Central memory CD8-positive, alpha-beta T cell (primary cell): ENCODE measurements at places on chromosomes 16 and 17.

DNA sequence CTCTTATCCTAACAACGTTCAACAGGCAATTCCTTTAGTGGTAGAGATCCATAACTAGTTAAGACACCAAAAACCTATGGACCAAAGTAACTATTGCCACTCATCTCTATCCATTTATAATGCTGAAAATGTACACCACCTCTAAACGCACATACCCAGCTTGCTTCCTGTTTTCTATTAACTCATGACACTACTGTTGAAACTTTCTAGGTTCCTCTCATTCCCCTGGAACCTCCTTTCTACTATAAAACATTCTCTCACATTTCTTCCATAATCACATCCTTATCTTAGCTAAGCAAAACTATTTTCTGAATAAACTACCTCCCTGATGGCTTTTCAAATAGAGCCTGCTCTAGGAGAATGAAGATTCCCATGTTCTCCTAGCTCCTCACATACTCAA lies 42.9 kb upstream of the KSR1 start:
- no peak for DNase-seq
- no peaks in the 10 kb centered on the region for H3K4me1 ChIP-seq
- peaks cover 10% of the 10 kb centered on the region for H3K27me3 ChIP-seq
- no peaks in the 10 kb centered on the region for H3K36me3 ChIP-seq
- no peak overlapping the region for H3K4me3 ChIP-seq
- no peak overlapping the region for H3K27ac ChIP-seq

- H3K4me3 ChIP-seq, result peak overlapping the region; percentile 42
- H3K27ac ChIP-seq, result peak overlapping the region; percentile 67
- DNase-seq, result no peak
- peaks cover 23% of the 10 kb centered on the region for H3K4me1 ChIP-seq
- H3K36me3 ChIP-seq, result peaks cover 34% of the 10 kb centered on the region
These were observed 1.0 kb downstream of the BAHCC1 start for GRCh38 chr17:81396278-81396721.

GRCh38 chr16:17367923-17368322 lies 102.8 kb downstream of the XYLT1 start:
- peaks cover 15% of the 10 kb centered on the region for H3K36me3 ChIP-seq
- peak overlapping the region; percentile 99 for H3K27ac ChIP-seq
- H3K4me1 ChIP-seq, result peaks cover 80% of the 10 kb centered on the region
- peak overlapping the region; percentile 57 for H3K4me3 ChIP-seq
- no peaks in the 10 kb centered on the region for H3K27me3 ChIP-seq

- DNase-seq, result no peak
- peaks cover 45% of the 10 kb centered on the region for H3K4me1 ChIP-seq
- peak overlapping the region; percentile 37 for H3K4me3 ChIP-seq
- peaks cover 10% of the 10 kb centered on the region for H3K36me3 ChIP-seq
- H3K27ac ChIP-seq, result peak overlapping the region; percentile 88
These were observed 2.6 kb downstream of the KIFC3 start for GRCh38 chr16:57799600-57800199.

- H3K27ac ChIP-seq, result peak overlapping the region; percentile 47
- H3K27me3 ChIP-seq, result no peaks in the 10 kb centered on the region
- DNase-seq, result no peak
- peaks cover 15% of the 10 kb centered on the region for H3K36me3 ChIP-seq
These were observed 11.9 kb downstream of the IKZF3 start for GRCh38 chr17:39852239-39852638.

GRCh38 chr17:42230225-42230624 lies 35.9 kb upstream of the GHDC start:
- H3K36me3 ChIP-seq, result peaks cover 19% of the 10 kb centered on the region
- no peak for DNase-seq

DNA sequence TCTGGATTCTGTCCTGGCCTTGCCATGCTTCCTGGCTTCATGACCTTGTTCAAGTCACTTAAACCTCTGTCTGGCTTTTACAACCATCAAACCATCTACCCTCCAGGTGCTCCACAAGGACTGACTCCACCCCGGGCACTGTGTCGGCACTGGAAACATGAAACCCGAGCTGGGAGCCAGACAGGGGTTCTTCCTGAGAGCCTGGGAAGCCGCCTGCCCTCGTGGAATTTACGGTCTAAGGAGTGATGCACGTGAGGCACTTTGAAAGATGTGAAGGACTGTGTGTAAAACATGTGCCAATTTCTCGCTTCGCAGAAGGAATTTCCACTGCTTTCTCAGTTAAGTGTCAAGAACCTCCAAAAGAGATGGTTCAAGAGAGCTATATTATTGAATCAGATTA lies 11.6 kb downstream of the CDK5R1 start:
- no peak overlapping the region for H3K4me3 ChIP-seq
- no peak overlapping the region for H3K27ac ChIP-seq
- H3K36me3 ChIP-seq, result no peaks in the 10 kb centered on the region
- H3K27me3 ChIP-seq, result no peaks in the 10 kb centered on the region
- DNase-seq, result no peak
- H3K4me1 ChIP-seq, result peaks cover 19% of the 10 kb centered on the region

DNA sequence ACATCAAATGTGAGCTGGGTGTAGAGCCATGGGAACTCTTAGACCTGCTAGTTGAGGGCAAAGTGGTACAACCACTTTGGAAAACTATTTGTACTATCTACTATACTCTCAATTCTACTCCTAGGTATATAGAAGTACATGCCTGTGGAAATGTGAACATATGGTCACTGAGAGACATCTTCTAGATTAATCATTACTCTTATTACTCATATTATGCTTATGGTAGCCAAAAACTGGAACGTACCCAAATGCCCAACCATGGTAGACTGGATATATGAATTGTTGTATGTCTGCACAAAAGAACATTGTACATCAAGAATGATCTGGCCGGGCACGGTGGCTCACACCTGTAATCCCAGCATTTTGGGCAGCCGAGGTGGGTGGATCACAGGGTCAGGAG lies 2.7 kb downstream of the WDR45B start:
- peaks cover 42% of the 10 kb centered on the region for H3K4me1 ChIP-seq
- peak overlapping the region; percentile 83 for H3K4me3 ChIP-seq
- peaks cover 40% of the 10 kb centered on the region for H3K36me3 ChIP-seq
- H3K27ac ChIP-seq, result no peak overlapping the region
- no peaks in the 10 kb centered on the region for H3K27me3 ChIP-seq
- no peak for DNase-seq

GRCh38 chr16:54582631-54583250 lies 296.2 kb upstream of the IRX3 start:
- H3K4me1 ChIP-seq, result no peaks in the 10 kb centered on the region
- peaks cover 15% of the 10 kb centered on the region for H3K27me3 ChIP-seq
- no peak for DNase-seq
- no peaks in the 10 kb centered on the region for H3K36me3 ChIP-seq

DNA sequence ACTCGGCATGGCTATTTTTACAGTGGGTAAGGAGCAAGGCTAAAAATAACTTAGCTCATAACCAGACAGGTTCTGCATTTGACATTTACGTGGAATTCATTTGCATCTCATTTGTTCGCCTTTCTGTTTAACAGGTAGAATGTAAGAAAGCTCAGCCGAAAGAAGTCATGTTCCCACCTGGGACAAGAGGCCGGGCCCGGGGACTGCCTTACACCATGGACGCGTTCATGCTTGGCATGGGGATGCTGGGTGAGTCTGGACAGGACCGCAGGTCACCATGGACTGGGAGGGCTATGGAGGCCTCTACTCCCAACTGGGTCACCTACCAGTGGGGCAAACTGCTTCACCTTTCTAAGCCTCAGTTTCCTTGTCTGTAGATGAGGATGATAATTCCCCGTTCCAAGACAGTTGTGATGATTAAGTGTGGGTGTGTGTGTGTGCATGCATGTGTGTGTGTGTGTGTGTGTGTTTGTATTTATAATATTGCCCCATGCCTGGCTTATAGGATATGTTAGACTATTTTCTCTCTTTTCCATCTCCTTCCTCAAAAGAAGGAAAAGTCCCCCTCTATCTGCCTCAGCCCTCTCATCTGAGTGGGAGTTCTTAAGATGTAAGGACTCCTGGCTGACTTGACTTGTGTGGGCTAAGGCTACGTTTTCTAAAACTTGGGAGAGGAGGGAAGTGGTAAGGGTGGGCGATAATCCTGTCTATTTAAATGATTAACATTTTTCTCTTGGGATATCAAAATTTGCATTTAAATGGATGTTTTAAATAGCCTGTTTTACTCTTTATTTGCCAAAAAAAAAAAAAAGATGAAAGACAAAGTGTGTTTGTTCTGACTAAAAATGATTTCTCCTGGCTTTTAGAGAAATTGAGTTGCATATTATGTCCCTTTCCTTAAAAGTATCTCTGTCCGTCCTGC lies 129.0 kb downstream of the CCDC182 start:
- H3K4me3 ChIP-seq, result no peak overlapping the region
- H3K27ac ChIP-seq, result no peak overlapping the region
- H3K27me3 ChIP-seq, result no peaks in the 10 kb centered on the region
- no peak for DNase-seq
- H3K4me1 ChIP-seq, result peaks cover 29% of the 10 kb centered on the region

DNA sequence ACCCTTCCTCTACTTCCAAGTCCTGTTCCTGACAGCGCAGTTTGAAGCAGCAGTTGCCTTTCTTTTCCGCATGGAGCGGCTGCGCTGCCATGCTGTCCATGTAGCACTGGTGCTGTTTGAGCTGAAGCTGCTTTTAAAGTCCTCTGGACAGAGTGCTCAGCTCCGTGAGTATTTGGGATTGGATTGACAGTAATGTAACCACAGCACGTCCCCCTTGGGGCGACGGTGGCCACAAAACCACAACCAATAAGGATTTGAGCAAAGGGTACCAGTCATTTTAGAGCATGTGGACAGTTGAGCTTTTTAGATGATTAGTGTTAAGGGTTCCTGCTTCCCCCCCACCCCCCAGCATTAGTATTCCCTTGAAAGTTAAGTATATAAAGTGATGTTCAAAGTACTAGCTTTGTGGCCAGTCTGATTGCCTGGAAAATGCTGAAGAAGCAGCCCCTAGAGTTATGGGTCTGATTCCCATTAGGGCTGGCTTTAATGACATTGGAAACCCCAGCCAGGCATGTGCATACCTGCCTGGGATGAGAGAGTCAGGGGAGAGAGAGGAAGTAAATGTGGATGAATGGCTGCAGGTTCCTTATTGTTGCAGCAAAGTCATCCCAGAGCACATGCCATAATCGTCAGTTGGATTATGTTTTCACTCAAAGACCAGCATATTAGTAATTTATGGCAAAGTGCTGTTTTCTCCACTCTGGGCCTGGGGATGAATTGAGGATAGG lies 31.6 kb upstream of the SLC12A3 start:
- no peaks in the 10 kb centered on the region for H3K27me3 ChIP-seq
- H3K4me1 ChIP-seq, result no peaks in the 10 kb centered on the region
- no peak overlapping the region for H3K27ac ChIP-seq
- no peak for DNase-seq

- peaks cover 6% of the 10 kb centered on the region for H3K36me3 ChIP-seq
- no peaks in the 10 kb centered on the region for H3K27me3 ChIP-seq
- H3K4me1 ChIP-seq, result peaks cover 42% of the 10 kb centered on the region
- no peak overlapping the region for H3K27ac ChIP-seq
- H3K4me3 ChIP-seq, result no peak overlapping the region
- DNase-seq, result no peak
These were observed 60.4 kb upstream of the TOB1 start for GRCh38 chr17:50926523-50926922.

DNA sequence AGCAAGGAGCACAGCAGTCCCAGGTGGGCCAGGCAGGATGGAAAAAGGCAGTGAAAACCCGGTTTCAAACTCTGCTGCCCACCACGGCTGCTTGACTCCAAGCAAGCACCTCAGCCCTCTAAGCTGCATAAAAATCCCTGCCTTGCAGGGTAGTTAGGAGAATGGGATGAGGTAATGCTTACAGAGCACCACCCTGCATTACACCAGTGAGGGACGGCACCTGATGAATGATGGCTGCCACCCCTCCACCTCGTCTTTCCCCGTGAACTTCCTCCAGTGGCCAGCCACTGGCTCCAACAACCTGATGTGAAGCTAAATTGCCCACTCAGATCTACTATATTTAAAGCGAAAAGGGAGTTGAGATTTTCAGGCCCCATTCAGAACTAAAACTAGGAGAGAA lies 21.3 kb downstream of the MIEF2 start:
- H3K27ac ChIP-seq, result no peak overlapping the region
- DNase-seq, result no peak
- H3K27me3 ChIP-seq, result no peaks in the 10 kb centered on the region
- no peak overlapping the region for H3K4me3 ChIP-seq
- H3K36me3 ChIP-seq, result peaks cover 44% of the 10 kb centered on the region
- no peaks in the 10 kb centered on the region for H3K4me1 ChIP-seq

DNA sequence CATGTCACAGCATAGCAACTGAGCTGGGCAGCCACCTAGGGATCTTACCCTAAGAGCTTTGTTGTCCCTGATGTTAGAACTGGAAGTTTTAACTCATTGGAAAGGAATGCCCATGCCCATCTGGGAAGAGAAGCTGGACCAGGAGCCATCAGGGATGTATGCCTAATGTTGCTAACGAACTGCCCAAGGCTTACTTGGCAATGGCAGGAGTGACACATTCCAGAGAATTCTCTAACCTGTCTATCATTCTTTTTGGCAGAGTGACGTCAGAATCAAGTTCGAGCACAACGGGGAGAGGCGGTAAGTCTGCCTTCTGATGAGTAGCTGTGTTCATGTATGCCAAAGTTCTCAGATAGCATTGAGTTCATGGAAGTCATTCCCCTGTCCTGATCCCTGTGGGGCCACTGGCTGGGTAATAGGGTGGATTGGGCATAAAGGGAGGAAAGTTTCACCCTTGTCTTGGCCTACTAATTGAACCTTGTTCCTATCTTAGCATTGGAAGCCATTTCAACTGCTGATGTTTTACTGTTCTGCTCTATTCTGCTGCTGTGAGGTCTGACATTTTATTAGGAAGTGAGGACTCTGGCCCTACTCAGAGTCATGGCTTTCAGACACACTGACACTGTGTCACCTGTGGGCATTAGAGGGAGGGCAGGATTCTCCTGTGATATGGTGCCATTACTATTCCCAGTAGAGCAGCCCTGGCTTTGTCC lies 23.7 kb downstream of the MAP3K3 start:
- H3K36me3 ChIP-seq, result peaks cover 10% of the 10 kb centered on the region
- H3K27ac ChIP-seq, result no peak overlapping the region
- peaks cover 37% of the 10 kb centered on the region for H3K4me1 ChIP-seq
- no peak overlapping the region for H3K4me3 ChIP-seq
- H3K27me3 ChIP-seq, result no peaks in the 10 kb centered on the region

DNA sequence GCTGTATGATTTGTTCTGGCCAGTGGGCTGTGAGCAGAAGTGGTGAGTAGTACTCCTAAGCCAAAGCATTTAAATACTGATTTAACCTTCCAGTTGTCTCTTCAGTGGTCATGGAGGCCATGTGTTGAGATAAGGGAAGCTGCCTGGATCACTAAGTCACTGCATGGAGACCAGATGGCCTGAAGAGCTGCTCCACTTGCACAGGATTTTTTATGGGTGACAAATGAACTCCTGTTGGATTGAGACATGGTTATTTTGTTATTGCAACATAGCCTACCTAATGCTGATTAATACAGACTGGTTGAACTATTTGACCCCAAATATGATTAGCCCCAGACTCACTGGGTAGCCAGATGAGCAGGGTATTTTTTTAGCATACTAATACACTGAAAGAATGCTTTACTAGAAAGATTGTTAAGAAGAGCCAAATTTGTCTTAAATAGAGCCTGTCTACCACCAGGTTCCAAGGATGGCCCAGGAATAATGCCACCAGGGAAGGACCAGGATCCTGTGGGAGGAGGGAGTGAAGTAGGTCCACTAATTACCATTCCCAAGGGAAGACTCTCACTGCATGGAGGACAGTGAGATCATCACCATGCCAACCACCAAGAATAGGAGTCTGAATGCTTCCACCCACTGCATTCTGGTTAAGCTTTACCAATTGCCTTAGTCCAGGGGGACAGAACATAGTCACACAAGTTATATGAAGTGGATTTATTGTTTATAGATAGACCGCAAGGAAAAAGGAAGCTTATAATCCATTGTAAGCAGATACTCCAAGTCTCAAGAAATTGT lies 187.4 kb upstream of the IRX6 start:
- no peak for DNase-seq
- H3K4me3 ChIP-seq, result no peak overlapping the region
- H3K27ac ChIP-seq, result no peak overlapping the region
- no peaks in the 10 kb centered on the region for H3K4me1 ChIP-seq
- H3K36me3 ChIP-seq, result no peaks in the 10 kb centered on the region
- peaks cover 27% of the 10 kb centered on the region for H3K27me3 ChIP-seq
